ENCODE measurements at places on chromosomes 7 and 10. TPM values are rescaled to one million over a fixed set of nuclear protein-coding genes. Genes with fewer than 3 reads are reported as not detected.

DNA sequence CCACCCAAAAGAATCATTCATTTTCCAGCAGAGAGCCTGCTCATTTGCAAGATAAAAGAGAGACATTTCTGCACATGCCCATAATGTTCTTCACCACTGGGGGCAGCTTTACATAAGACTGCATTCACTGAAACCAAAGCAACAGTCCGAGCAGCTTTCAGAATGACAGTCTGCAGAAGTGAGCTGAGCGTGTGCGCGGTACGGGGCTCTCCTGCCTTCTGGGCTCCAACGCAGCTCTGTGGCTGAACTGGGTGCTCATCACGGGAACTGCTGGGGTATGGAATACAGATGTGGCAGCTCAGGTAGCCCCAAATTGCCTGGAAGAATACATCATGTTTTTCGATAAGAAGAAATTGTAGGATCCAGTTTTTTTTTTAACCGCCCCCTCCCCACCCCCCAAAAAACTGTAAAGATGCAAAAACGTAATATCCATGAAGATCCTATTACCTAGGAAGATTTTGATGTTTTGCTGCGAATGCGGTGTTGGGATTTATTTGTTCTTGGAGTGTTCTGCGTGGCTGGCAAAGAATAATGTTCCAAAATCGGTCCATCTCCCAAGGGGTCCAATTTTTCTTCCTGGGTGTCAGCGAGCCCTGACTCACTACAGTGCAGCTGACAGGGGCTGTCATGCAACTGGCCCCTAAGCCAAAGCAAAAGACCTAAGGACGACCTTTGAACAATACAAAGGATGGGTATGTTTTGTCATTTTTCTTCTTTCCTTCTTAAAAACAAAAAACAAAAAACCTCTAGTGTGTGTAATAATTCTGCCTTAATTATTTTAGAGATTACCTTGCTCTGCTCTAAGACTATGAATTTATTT lies at the start of gene LRRTM3:
Gene LRRTM3 (plus strand): TSS at position 141 of the 820 bp plus-strand sequence.
- no peaks in the 10 kb centered on the region for H3K36me3 ChIP-seq
- H3K27me3 ChIP-seq = no peaks in the 10 kb centered on the region
- H3K4me3 ChIP-seq = no peak within 1 kb of the TSS
- no peak within 1 kb of the TSS for H3K27ac ChIP-seq
- H3K4me1 ChIP-seq = no peaks in the 10 kb centered on the region

- no peak overlapping the region for H3K4me3 ChIP-seq
- H3K27me3 ChIP-seq = no peaks in the 10 kb centered on the region
- H3K4me1 ChIP-seq = peaks cover 4% of the 10 kb centered on the region
Observed at GRCh38 chr7:29350351-29350750, 155.8 kb downstream of the CHN2 start.

DNA sequence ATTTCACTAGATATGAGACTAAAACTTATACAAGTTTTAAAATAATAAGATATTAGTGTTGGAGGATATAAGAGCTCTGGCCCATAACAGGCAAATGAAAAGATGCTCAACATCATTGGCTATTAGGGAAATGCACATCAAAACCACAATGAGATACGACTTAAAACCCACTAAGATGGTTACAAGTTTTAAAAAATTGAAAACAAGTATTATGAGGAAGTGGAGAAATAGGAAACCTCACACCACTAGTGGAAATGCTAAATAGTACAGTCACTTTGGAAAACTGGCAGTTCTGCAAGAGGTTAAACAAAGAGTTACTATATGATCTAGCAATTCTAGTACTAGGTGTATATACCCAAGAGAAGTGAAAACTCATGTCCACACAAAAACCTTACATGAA lies 17.2 kb downstream of the PANK1 start:
- no peak for DNase-seq
- H3K4me3 ChIP-seq = no peak overlapping the region
- peaks cover 5% of the 10 kb centered on the region for H3K4me1 ChIP-seq

DNA sequence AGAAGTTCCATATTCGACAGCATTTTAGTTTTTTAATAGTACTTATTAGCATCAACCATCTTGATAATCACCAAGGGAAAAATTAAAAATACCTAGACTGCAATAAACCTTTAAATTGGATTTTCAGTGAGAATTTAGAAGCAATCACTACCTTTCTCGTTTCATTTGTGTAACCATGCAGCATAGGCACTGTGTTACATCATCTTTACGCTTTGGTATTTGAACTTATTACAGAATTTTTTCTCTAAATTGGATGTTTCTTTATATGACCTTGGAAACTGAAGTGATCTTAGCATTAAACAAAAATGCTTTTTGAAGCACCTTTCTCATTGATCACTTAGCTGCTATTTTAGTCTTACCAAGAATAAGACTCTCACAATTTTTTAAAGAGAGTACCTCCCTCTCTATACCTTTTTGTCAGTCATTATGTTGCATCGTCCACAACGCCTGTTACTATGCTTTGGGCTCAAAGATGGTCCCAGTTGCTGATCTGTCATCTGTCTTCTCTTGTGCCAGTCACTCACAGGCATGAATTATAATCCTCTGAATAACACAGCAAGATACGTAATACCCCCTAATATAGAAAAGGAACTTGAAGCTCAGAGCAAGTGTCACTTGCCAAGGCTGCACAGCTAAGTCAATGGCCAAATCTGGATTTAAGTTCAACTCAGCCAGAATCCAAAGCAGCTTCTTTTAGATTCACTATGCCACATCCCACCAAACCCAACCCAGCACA lies 19.6 kb upstream of the ASCC1 start:
- no peak for DNase-seq
- no peaks in the 10 kb centered on the region for H3K4me1 ChIP-seq
- H3K27ac ChIP-seq = no peak overlapping the region

GRCh38 chr7:33716581-33717477 lies 188.5 kb upstream of the BMPER start:
- H3K36me3 ChIP-seq = no peaks in the 10 kb centered on the region
- no peak overlapping the region for H3K27ac ChIP-seq
- H3K4me1 ChIP-seq = no peaks in the 10 kb centered on the region
- no peaks in the 10 kb centered on the region for H3K27me3 ChIP-seq
- DNase-seq = no peak
- H3K4me3 ChIP-seq = no peak overlapping the region

- no peak overlapping the region for H3K4me3 ChIP-seq
- DNase-seq = no peak
- no peaks in the 10 kb centered on the region for H3K36me3 ChIP-seq
- no peaks in the 10 kb centered on the region for H3K27me3 ChIP-seq
- H3K27ac ChIP-seq = no peak overlapping the region
- no peaks in the 10 kb centered on the region for H3K4me1 ChIP-seq
Observed at GRCh38 chr7:70034999-70035398, 436.7 kb downstream of the AUTS2 start.

- DNase-seq = no peak
- H3K36me3 ChIP-seq = no peaks in the 10 kb centered on the region
- H3K4me1 ChIP-seq = peaks cover 9% of the 10 kb centered on the region
Observed at GRCh38 chr7:121084748-121085336, 96.3 kb downstream of the CPED1 start.

- DNase-seq = no peak
- H3K27ac ChIP-seq = no peak overlapping the region
- no peaks in the 10 kb centered on the region for H3K36me3 ChIP-seq
- no peaks in the 10 kb centered on the region for H3K27me3 ChIP-seq
- no peak overlapping the region for H3K4me3 ChIP-seq
Observed at GRCh38 chr10:92142512-92142911, 148.4 kb downstream of the CPEB3 start.

KLHL7 gene
- 27.4 TPM for total RNA-seq

EVX1 gene
- total RNA-seq = not detected

CHAT gene
- not detected for total RNA-seq

ANLN gene
- total RNA-seq = 0.50 TPM

CYP26C1 gene
- total RNA-seq = 0.07 TPM

PHKG1 gene
- total RNA-seq = 1.1 TPM

CHRM2 gene
- total RNA-seq = 0.55 TPM

TSPAN13 gene
- total RNA-seq = 2.8 TPM

MRLN gene
- total RNA-seq = not detected

STK32C gene
- 5.4 TPM for total RNA-seq
